ENCODE measurements at places on chromosomes 2 and 18.

GRCh38 chr18:79396431-79397246 is 909 bp downstream of the NFATC1 start:
- no peak for DNase-seq

- no peak for DNase-seq
Observed at GRCh38 chr2:172467382-172467781, 40.0 kb downstream of the ITGA6 start.

DNA sequence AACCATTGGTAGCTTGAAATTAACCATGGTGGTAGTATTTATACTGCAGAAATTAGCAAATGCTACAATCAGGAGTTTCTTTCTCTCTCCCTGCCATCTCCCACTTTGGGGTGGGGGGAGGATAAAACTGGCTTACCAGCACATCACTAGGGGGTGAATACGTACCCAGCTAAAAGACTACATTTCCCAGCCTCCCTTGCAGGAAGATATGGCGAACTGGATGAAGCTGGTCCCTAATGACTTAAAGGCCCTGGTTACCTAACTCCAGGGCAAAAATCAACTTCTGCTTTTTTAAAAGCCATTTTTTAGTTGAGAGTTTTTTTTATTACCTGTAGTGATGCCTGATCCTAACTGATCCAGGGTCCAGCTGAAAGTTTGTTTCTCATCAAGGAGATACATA is 70.3 kb upstream of the RAB12 start:
- no peak for DNase-seq

GRCh38 chr2:150030436-150031190 is 443.0 kb upstream of the MMADHC start:
- DNase-seq = no peak

DNA sequence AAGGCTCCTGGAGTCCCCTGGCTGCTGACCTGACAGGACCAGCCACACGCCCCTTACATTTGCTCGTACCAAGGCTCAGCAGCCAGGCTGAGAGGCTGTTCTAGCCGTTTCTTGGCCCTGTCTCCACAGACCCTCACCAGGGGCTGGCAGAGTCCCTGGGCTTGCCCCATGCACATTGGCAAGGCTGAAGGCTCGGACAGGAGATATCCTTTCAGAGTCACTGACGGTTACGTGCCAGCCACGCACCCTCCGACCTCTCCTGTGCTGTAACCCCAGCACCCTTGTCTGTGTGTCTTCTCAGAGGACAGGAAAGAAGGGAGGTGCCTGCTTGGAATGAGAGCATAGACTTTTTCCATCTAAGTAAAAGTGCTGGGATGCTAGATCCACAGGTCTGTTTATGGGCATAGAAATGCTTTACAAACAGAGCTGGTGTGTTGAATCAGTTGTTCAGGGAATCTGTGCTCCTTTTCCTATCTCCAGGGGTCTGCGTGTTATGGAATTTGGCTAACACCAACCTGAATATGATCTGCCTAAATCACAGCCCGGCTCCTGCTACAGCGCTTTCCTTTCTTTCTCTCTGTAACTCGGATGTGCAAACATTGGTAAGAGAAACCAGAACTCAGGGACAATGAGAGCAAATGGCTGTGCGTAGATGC is 41.0 kb downstream of the COPS8 start:
- DNase-seq = no peak

- DNase-seq = no peak
Observed at GRCh38 chr2:103798291-103798690, 1036.5 kb downstream of the TMEM182 start.

DNA sequence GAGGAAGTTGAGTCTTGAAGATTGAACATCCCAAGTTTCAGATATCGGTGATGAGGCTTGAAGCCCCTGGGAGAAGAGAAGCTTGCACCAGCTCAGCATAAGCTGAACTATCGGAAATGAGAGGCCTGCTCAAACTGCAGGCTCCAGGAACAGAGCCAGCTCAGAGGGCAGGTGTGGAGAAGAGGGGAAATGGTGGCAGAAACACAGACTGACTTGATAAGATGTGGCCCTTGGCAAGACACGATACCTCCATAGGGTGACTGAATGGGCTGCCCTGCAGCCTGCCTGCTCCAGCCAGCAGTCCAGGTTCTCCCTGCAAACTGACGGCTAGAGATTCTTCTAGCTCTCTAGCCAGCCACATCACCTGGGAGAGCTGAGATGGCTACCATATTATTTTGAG is 86.6 kb downstream of the MYT1L start:
- DNase-seq = no peak

DNA sequence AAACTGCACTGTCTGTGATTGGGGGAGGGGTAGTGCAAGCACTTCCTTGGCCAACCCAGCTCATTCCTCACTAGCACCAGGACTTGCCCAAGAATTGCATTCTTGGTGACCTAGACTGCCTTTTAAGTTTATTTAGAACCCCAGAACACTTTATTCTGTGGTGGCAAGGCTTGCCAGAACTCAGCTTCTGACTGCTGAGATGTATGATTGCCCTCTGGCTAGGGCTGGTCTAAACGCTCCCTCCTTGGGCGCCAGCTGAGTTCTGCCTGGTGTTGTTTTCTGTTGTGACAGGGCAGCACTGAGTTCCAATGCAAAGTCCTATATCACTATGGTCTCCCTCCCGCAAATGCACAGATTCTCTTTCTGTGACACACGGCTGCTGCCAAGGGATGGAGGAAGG is 247.7 kb downstream of the ZNF385B start:
- no peak for DNase-seq

GRCh38 chr18:23259701-23260681 is 124.7 kb downstream of the CABLES1 start:
- peak; percentile 93 for DNase-seq

DNA sequence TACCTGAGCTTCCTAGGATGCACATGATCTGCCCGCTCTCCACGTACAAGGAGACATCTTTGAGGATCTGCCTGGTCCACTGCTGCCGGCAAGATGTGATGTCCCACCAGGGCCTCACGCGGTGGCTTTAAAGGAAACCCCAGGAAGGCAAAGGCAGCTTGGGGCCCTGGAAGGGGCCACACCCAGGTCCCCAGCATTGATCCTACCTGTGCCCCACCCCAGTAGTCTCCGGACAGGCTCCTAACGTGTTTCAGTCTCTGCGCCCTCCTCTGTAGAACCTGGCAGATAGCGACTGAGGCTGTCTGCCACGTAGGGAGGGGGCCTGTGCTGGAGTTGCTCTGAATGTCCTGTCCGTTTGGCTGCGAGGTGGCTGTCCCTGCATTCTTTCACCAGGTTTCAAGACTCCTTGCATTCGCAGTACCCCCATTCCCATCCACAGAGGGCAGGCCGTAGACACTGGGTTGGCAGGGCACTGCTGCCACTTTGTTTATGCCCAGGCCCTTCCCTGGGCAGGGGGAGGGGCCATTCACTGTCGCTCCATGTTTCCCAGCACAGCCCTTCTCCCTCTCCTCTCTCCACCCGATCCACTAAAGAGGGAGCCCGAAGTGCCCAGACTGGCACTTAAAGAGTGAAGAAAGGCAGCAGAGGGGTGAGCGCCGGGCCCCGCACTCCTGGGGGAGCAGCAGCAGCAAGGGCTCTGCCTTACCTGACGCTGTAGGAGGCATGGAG is 644 bp downstream of the ABCG5 start:
- DNase-seq = no peak

Data from NCI-H345 (cell line).